WTC11 (cell line): ENCODE measurements at places on chromosomes 1 and 21.

GRCh38 chr1:45216861-45217260 is 10.5 kb upstream of the ZSWIM5 start:
- DNase-seq = no peak

GRCh38 chr1:82455342-82455741 is 654.6 kb downstream of the ADGRL2 start:
- DNase-seq = no peak

- no peak for DNase-seq
Observed at GRCh38 chr1:207753611-207754010, 1.8 kb downstream of the CD46 start.

DNA sequence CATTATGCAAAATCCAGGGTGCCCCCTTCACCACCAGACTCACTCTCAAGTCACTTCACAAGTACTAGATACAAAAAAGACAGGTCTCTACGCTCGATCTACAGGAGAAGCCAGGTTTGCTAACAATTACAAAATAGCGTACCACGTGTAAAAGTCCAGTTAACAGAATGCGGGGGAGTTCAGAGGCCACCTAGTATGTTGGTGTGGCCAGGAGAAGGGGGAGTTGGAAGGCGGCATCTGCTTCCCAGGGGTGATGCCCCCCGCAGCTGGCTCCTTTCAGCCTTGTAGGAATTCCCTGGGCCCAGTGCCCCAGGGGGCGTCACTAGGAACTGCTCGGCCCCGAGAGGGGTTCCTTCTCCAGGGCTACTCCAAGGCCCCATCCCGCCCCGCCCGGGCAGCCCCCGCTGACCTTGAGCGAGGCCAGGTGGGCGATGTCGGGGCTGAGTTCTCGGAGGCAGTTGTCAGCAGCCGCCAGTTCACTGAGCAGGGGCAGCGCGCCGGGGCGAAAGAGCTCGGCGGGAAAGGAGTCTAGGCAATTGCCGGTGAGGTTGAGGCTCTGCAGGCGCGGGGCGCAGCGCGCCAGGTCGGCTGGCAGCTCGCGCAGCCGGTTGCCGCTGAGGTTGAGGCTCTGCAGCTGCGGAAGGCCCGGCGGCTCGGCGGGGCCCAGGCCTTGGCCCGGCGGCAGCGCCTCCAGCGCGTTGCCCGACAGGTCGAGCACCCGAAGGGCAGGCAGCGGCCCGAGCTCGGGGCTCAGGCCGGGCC is 664 bp downstream of the LRRC47 start:
- DNase-seq = no peak

- DNase-seq = no peak
Observed at GRCh38 chr1:61445269-61445825, 279.6 kb downstream of the TM2D1 start.

GRCh38 chr21:16181018-16181417 is 451.2 kb downstream of the USP25 start:
- no peak for DNase-seq

- DNase-seq = no peak
Observed at GRCh38 chr1:178603926-178604325, 91.0 kb downstream of the TEX35 start.

DNA sequence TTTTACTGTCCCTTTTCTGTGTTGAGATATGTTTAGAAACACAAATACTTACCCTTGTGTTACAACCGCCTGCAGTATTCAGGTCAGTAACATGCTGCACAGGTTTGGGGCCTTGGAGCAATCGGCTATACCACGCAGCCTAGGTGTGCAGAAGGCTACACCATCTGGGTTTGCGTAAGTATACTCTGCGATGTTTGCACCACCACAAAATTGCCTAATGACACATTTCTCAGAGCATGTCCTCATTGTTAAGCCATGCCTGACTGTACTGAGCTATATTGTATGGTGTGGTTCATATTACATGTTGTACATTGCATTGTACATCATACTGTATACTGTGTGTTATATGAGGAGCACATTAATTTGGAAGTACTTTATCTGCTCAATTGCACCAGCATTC is 247.4 kb downstream of the RHOU start:
- DNase-seq = no peak

- no peak for DNase-seq
Observed at GRCh38 chr1:64623750-64624191, 121.1 kb upstream of the RAVER2 start.

- DNase-seq = no peak
Observed at GRCh38 chr1:194419721-194420120, 1233.3 kb upstream of the B3GALT2 start.

DNA sequence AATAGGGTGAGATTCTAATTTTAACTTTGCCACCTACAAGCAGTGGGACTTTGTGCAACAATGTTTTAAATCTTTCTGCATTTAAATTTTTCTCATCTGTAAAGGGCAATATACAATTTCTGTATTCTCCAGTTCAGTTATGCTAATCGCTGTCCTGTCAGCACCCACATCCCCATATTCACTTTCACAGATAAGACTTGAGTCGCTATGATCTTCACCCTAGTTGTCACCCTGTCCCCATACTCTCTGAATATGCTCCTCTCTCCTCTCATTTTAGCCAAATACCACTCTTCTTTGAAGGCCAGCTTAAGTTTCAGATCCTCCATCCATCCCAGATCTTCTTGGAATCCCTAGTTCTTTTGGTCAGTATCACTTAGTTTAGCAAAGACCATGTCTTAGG is 8.8 kb downstream of the DDR2 start:
- no peak for DNase-seq

DNA sequence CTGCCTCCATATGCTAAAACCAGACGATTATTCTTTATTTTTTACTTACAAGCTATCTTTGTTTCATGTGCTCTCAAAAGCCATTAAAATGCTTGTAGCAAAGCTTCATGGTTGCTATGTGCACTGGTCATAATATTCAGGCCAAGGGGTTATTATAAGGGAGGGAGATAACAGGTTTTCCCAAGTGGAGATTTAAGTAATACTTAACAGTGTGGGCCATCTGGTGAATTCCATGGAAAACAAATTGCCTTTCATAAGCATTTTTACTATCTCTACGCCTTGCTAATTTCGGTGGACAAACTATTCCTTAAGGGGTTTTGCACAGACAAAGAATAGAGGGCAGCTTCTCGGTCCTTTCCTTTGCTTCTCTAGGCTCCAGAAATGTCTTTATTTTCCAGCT is 137.8 kb downstream of the NUF2 start:
- no peak for DNase-seq

GRCh38 chr1:59279645-59280044 is 17.2 kb upstream of the FGGY start:
- no peak for DNase-seq

DNA sequence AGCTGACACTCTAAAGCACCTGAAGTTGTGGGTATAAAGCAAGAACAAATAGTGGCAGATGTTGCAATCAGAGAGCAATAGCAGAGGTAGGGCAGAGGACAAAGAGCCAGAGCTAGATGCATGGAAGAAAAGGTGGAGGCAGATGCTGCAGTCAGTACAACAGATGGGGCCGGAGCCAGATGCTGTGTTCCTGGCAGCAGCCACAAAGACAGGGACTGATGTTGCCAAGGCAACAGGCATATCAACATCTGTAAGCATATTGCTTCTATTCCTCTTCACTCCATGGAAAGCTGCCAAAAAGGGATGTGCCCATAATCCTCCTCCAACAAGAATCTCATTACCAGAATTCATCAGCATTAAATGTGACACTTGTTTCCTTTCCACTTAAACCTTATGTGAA is 108.0 kb downstream of the TNNI3K start:
- peak; percentile 16 for DNase-seq

DNA sequence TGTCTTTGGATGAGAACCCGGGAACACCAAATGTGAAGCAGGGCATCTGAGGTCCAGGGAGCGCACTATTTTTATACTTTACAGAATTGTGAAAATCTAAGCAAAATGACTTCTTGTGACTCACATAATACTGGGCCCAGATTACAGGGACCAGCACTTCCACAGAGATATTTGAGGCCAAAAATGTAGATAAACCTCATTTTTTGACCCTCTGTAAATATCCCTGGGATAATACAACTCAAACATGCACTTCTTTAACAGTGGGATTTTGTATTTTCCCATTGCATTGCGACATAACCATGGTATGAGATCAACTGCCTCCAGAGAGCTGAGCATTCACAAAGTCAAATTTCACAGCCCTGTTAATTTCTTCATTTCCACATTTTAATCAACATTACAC is 289.4 kb upstream of the ADGRL4 start:
- DNase-seq = no peak

DNA sequence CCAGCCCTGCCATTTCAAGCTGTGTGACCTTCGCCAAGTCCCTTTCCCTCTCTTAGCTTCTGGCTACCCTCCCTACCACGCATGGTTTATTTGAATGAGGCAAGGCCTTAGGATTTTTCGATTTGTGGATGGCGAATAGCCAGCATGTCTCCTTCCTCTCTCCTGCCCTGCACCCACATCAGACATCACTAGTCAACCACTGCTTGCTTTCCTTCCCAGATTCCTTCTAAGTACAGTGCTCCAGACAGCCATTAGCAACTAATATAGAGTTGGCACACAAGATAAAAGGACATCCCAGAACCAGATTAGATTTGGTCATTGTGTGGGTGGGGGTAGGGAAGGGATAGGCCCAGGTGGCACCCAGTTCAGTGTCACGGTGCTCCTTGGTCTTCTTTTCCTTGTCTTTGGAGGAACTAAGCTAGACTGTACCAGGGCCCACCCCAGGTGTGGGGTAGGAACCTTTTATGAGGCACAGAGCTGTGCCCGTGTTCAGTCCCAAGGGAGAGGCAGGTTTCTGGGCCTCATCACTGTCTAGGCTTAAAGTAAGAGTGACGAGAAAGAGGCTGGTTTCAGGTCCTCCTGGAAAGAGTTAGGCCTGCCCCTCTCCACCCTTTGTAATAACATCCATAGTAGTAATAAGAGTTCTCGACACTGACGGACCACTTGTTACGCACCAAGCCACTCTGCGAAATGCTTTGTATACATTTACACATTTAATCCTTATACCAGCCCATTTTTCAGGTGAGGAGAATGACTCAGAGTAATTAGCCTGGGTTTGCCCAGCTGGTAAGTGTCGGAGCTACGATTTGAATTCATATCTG is 8.6 kb downstream of the ALPL start:
- no peak for DNase-seq

DNA sequence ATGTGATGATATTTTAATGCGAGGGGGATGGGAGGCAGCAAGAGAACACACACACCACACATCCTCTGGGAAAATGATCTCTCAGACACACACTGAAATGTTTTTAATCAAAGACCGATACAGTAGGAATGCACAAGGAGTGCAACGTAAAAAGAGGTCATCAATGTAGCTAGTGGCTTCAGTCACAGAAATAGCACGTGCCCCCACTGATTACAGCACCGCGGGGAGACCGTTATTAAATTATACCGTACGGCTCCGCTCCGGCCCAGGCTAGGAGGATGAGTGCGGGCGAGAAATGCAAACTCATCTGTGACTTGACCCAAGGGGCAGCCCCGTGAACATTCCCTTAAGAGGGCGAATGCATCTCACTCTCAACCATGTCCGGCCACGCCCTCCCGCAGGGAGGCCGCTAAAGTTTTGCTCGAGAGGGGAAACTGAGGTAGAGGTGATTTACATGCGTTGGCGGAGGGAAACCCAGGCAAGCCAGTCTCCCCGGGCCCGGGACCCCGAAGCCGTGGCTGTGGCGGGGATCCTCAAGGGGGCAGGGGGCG is 552 bp downstream of the UBR4 start:
- no peak for DNase-seq

GRCh38 chr1:59497616-59498015 is 200.7 kb downstream of the FGGY start:
- no peak for DNase-seq

DNA sequence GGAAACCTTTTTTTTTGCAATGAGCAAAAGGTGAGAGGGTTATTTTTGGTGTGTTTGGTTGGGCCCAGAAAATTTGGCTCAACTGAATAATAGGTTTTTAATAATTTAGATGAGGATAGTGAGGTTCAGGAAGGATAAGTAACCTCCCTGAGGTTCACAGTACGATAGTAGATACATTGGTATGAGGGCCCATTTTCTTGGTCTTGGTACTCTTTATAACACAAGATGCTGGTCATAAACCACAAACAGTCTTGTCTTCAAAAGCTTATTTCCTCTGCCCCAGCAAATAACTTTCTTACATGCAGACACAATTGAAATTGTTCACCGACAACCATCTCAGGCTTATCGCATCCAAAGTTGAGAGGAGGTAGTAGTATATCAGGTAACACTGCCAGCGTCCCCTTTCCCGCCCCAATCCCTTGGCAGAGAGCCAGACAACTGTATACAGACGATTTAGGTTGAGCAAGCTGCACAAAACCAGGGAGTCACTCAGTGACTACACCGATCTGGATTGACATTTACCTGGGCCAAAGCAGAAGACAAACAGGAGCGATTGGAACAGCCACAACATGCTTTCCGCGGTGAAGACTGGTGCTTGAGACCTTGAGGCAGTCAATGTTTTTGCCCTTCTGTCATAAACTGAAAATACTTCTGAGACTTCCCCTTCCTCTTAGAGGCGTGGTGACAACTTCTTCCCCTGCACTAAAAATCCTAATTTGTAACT is at the start of gene SLAMF6:
Gene SLAMF6, minus strand, starts transcription at position 634 of the 724 bp plus-strand sequence. Its CDS starts 63 bp downstream, at position 571.
- no peak for DNase-seq

GRCh38 chr1:220170836-220171526 is 77.0 kb downstream of the IARS2 start:
- no peak for DNase-seq

- DNase-seq = no peak
Observed at GRCh38 chr1:74773582-74773981, 40.6 kb downstream of the TYW3 start.

DNA sequence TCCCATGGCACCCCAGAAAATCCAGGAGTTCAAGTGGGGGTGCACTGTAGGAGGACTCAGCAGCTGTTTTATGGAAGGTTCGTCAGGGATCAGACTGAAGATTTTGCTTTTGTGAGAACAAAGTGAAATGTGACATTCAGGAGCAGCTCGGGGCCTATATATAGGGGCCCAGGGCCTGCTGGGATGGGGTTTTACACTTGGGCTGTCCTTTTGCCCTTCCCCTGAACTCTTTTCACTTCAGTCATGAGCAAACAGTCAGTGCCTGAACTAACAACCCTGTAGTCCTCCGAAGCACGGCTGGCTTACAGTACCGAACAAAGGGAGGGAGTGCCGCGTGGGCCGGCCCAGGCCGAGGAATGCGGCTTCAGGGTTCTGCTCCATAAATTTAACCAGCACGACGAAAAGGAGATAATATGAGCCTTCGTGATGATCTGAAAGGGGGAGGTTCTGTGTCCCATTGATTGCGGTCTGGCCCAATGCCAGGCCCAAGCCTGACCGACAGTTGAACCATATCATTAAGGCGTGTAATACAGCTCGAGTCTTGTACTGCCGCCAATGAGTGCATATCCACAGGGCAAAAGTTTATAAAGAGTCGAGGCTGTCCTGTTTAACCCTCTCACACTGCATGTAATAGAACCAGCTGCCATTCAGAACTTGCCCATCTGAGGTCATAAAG is 139.9 kb downstream of the DHRS3 start:
- no peak for DNase-seq

GRCh38 chr1:195763907-195764374 is 844.3 kb downstream of the KCNT2 start:
- no peak for DNase-seq

GRCh38 chr1:161287482-161288054 is 22.2 kb downstream of the MPZ start:
- DNase-seq = no peak
